ENCODE measurements at places on chromosomes 16 and 17.

- no peak for DNase-seq
Observed at GRCh38 chr17:4636474-4637100, 4.9 kb downstream of the ALOX15 start.

DNA sequence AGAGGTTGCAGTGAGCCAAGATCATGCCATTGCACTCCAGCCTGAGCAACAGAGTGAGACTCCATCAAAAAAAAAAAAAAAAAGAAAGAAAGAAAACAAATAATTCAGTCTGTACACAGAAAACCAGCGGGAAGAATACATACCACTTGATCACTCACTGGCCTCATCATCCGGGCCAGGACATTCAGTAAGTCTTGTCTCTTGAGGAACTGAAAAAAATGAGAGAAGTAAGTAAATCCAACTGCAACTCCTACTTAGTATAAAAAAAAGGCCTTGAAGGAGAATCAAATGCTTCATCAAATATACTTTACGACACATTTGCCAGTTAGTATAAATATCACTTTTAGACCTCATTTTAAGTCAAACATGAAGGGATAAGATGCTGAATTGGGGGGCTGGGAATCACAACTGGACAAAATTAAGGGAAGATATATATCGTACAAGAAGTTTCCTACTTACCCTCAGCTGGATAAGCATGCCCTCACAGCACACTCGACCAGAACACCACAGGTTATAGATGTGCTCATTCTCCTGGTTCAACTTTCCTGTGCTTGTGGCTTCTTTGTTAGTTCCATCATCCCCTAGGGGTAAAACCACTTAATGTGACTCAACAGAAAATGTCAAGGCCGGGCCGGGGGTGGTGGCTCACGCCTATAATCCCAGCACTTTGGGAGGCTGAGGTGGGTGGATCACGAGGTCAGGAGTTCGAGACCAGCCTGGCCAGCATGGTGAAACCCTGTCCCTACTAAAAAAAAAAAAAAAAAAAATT lies 12.4 kb downstream of the CCDC47 start:
- no peak for DNase-seq

- no peak for DNase-seq
Observed at GRCh38 chr17:15285466-15285865, 20.3 kb upstream of the PMP22 start.

DNA sequence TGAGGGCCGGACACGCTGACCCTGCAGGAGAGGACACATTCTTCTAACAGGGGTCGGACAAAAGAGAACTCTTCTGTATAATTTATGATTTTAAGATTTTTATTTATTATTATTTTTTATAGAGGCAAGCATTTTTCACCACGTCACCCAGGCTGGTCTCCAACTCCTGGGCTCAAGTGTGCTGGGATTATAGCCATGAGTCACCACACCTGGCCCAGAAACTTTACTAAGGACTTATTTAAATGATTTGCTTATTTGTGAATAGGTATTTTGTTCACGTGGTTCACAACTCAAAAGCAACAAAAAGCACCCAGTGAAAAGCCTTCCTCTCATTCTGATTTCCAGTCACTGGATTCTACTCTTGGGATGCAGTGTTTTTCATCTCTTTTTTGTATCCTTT lies 2.3 kb upstream of the SERPINF1 start:
- no peak for DNase-seq

GRCh38 chr17:72031219-72031884 lies 89.5 kb upstream of the SOX9 start:
- DNase-seq = no peak

DNA sequence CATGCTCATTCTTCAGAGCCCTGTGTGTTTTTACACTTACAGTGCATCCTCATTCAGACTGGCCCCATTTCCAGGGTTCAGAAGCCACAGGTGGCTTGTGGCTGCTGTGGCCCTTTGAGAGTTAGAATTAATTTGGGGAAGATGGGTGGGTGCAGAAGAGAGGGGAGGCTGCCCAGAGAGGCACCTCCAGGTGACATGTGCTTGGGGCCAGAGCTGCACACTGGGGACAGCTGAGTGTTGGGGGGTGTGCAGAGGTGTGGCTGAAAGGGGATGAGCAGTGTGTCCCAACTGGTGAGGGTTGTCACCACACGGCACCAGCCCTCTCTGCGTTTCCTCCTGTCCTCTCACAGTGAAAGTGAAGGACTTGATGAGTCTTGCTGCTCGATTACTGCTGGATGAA lies 6.9 kb upstream of the EIF1 start:
- DNase-seq = no peak

DNA sequence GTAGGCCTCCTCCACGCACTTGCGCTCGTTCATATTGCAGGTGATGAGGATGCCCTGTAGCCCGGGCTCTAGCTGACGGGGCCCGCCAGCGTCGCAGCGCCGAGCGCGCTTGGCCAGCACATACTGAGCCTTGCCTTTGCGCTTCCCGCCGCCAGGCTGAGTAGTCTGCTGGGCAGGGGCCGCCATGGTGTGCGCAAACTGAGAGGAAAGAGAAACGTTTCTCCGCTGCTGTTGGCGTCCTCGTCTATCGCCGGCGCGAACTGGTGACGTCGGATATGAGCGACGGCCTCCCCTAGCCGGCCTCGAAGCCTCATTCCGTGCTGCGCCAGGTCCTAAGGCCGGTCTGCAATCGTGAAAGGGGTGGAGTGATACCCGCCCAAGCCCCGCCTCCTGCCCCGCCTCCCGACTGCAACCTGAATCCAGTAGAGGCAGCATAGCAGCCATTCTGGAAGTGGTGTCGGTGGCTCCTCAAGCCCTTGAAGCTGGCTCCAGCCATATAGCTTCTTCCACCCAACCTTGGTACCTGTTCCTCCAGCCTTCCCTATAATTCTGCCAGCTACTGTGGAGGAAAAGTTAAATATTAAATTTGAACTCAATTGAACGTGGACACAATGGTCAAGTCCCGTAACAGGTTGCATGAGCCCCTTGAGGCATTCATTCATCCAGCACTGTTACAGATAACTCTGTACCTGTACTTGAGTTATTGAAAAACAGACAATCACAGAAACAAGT lies at the start of gene THUMPD1:
Gene THUMPD1 (minus strand): TSS at position 265 of the 732 bp plus-strand sequence. CDS start 79 bp downstream, at position 186.
- DNase-seq = peak; percentile 98

DNA sequence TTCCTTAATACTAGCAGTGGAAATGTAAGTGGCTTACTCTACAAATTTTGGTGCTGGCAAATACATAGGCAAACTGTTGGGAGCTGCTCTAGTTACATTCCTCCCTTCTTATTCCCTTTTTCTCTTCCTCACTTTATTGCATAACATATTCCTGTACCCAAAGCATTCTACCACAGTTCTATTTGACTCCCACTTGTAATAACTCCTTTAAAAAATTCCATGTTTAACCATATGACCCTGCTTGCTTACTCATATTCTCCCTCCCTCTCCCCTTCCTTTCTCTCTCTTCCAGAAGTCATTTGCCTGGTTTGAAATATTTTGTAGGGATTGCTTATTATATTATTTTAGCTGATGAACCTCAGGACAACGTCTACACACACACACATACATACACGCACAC lies 22.7 kb downstream of the NQO1 start:
- peak; percentile 47 for DNase-seq

DNA sequence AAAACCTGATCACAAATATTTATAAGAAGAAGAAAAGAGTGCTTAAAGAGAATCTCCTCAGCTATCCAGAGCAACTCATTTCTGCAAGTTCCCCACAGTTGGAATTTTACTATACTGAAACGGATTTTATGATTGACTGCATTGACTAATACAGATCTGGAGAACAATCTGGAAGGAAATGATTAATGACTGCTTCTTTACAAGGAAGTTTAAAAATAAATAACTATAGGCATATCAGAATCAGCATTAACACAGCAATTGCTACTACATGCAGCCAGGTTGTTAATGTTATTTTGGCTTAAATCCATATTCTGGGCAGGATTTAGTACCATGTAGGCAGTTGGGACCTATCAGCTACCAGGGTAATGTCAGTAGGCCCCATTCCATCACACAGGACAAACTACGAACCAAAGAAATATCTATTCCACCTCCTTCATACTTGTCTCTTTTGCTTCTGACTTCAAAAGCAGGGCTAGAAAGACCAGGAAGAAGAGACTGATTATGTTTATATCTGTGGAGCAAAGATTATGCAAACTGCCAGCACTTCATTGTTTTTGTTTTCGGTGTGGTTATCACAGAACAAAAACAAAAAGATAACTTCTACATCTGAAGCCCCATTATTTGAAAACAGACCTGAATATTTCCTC lies 3.9 kb downstream of the SKAP1 start:
- no peak for DNase-seq

GRCh38 chr16:50469121-50469743 lies 79.0 kb upstream of the NKD1 start:
- no peak for DNase-seq

DNA sequence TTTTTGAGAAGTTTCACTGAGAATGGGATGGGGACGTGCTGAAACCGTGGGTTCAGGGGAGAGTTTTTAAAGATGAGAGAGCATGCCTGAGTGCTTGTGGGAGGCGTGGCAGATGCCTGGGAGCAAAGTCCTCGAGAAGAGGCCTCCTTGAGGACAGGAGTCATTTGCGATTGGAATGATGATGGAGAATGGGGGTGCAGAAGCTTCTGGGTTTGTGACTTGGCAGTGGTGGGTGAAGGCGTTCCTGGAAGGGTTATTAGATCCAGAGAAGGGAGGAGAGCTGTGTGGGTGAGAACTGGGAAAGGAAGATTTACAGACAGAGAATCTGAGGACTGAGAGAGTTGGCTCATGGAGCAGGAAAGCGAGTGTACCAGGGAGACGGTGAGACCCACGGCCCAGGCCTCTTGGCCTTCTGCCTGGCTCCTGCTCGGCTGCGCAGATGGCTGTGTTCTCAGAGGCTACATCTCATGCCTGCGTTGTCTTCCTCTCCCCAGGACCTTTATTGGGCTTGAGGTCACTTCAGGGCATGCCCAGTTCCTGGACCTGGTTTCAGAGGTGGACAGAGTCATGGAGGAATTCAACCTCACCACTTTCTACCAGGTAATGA lies 8.6 kb upstream of the MMP15 start:
- no peak for DNase-seq

DNA sequence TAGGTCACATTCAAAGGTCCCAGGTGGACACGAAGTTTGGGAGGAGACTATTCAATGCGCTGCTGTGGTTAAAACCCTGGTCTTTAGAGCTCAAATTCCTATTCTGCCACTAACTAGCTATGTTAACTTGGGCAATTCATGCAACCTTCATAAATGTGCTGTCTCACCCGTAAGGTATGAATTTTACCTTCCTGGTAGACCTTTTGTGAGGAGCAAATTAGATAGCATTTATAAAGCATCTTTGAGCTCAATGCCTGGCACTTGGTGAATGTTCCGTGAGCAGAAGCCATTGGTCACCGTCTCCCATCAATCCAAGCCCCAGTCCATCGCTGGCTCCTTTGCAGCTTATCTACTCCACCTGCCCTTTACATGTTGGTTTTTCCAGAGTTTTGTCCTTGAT lies 16.6 kb downstream of the CHD9NB start:
- no peak for DNase-seq

- no peak for DNase-seq
Observed at GRCh38 chr17:51662204-51663056, 402.1 kb downstream of the UTP18 start.

DNA sequence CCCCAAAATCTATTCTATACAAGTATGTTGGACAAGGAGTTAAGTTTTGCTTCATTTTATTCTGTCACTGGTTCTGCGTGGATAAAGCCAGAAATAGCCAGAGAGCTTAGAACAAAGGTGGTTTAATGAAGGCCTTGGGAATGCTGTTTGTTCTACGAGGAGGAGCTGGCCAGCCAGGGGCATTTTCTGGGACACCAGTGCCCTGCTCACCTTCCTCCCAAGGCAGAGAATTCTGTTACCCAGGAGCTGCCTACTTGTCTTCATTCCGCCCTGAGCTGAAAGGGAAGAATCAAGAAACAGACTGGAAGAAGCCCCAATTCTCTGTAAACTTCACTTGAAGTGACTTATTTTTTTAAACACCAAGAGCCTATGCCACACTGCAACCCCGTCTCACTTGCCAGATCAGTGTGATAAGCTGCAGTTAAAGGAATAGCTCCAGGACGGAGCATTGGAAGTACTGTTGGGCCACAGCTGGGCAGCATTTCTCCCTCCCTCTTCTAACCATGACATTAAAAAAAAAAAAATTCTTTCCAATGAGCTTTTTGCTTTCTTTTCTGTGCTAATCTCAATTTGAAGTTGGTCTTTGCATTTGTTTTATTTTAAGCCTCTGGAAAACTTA lies 149.8 kb upstream of the DYNLRB2 start:
- no peak for DNase-seq

GRCh38 chr16:25699069-25699468 lies 7.3 kb downstream of the HS3ST4 start:
- DNase-seq = no peak

DNA sequence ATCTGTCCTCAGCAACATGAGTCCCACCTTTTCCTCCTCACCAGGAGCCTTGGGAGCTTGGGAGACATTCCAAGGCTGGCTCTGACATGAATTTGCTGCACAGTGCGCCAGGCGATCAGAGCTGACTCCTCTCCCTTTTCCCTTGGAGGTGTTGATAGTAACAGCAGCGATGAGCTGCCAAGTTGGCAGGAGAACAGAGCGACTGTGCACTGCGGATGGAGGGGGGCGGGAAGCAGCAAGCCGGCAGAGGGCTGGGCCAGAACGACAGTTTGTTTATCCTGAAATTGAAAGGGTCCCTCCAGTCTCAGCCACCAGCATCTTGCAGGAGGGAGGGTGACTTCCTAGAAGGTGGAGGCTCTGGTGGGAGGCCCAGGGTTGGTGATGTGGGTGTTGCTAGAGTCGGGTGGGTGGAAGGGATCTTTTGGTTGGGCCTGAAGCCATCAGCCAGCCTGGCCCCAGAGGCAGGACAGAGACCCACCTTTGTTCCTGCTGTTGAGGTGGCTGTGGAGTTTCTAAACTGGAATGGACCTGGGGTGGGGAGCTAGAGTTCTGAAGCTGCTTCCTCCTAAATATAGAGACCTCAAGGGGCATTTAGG lies 22.5 kb upstream of the DYNLL2 start:
- DNase-seq = peak; percentile 34

DNA sequence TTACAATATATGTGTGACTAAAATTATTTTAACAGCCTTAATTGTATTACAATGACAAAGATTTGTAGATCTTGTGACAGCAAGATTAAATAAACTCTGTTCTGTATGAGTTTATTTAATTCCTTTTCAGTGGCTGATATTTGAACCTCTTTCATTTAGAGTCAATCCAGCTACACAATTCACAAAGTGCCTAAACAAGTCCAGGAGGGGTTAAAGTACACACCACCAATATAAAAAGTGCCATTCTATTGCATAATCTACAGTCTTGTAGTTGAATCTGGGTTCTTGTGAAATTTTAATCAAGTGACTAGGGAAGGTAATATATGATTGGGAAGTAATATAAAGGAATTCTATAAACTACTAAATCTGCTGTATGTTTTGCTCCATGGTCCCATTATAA lies 3.9 kb upstream of the NFAT5 start:
- no peak for DNase-seq

DNA sequence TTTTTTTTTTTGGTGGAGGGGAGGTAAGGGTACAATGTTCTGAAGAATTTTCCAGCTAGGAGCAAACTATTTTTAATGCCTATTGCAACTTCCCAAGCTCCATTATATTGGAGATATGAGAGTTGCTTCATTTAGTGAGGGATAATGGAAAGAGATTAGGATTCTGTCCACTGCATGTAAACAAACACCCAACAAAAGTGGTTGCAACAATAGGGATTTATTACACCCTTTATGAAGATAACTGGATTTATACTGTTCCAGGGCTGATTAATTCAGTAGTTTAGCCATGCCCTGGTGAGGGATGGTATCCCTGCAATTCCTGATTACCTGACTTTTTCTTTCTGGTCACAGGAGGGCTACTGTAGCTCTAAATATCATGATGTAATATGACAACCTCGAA lies 40.5 kb downstream of the MAP2K6 start:
- no peak for DNase-seq
